ENCODE measurements at places on chromosomes 13 and 19.

GRCh38 chr13:46149272-46150133, 32.5 kb downstream of the LCP1 start:
- DNase-seq = no peak

DNA sequence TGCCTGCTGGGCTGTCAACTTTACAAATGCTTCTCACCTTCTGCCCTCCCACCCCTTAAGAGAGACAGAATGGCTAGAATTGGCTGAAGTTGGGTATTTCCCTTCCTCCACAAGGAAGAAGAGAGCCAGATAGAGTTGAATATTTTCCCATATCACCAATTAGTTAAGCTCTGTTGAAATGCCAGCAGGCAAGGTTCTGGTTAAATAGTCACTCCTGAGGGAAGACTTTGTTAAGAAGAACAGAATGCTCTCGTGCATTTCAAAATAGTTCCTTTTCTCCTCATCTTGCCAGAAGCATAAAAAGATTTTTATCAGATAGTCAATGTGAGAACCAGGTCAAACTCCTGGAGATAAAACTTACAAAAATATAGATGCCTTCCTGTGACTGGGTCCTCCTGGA, 2857.0 kb upstream of the PCDH20 start:
- no peak for DNase-seq

- no peak for DNase-seq
These were observed 27.5 kb upstream of the SIGLEC11 start for GRCh38 chr19:49988433-49988832.

DNA sequence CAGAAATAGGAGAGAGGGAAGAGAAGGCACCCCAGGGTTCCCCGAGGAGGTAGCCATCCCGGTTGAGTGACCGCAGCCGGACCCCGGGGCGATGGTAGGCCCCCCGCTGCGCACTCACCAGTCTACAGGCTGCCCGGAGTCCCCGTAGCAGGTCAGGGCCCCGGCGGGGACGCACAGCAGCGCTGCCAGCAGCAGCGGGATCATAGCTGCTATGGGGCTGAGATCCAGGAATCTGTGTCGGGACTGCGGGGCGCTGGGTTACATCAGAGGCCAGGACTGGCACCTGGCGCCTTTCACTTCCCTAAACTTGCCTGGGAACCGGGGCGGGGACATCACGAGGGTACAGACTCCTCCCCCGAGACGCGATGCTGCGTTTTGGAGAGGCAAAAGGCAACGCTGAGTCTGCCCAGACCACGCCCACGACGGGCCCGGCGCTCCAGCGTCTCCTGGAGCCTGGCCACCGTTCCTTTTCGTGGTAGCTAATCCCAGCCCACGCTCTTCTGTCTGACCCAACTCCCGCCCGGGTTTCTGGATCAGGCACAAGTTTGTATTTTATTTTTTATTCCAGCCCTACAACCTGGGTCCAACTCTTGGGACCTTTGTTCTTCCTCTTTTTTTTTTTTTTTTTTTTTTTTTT, at the start of gene DNASE2:
Gene DNASE2 (minus strand): TSS at position 278 of the 637 bp plus-strand sequence. CDS start 74 bp downstream, at position 204.
- DNase-seq = no peak

GRCh38 chr13:51684076-51684475, 99.8 kb downstream of the WDFY2 start:
- DNase-seq = no peak

DNA sequence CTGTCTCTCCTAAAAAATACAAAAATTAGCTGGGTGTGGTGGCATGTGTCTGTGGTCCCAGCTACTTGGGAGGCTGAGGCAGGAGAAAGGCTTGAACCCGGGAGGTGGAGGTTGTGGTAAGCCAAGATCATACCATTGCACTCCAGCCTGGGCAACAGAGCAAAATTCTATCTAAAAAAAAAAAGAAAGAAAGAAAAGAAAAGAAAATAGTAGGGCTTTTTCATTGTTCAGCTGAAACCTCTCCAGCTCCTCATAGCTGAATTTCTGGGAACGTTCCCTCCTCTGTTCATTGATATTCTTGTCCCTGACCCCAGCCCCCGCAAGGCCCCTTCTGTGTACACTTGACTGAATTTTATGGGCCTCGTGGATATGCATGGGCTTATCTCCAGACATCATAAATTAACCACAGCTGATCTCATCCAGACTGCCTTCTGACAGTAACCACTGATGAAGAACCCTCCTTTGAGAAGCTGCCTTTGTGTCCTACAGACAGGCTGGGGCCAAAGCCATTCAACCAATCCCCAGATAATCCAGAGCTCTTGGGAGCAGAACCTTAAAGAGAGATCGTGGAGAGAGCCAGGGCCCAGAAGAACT, at the start of gene ELSPBP1:
Gene ELSPBP1 (plus strand): TSS at position 424 of the 594 bp plus-strand sequence. CDS start 14,036 bp downstream, outside the sequence.
- no peak for DNase-seq

DNA sequence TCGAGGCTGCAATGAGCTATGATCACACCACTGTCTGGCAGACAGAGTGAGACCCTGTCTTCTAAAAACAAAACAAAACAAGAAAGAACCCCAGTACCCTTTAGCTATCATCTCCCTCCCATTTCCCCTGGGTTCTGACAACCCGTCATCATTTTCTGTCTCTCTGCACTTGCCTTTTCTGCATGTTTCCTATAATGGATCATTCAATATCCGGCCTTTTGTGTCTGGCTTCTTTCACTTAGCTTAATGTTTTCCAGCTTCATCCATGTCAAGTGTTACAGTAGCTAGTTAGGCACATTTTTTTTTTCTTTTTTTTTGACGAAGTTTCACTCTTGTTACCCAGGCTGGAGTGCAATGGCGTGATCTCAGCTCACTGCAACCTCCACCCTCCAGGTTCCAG, 16.5 kb downstream of the AP2S1 start:
- no peak for DNase-seq

DNA sequence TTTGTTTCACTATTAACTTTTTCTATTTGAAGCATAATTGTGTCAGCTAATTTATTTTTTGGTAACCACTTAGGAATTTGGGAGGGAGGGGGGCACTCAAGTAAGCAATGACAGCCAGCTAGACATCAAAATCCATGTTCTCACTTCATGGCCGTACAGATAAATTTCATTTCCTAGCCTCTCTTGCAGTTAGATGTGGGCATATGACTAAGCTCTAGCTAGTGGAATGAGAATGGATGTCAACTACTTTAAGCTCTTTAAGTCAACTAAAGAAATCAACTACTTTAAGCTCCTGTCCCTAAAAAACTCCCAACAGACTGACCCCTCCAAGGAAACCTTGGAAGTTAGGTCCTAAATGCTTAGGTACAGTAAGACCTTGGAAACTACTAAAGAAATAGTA, 92.0 kb downstream of the KCNRG start:
- no peak for DNase-seq

- no peak for DNase-seq
These were observed 235.6 kb downstream of the SHISA2 start for GRCh38 chr13:25816239-25816638.

- no peak for DNase-seq
These were observed 20.9 kb downstream of the TMED1 start for GRCh38 chr19:10815007-10815536.

DNA sequence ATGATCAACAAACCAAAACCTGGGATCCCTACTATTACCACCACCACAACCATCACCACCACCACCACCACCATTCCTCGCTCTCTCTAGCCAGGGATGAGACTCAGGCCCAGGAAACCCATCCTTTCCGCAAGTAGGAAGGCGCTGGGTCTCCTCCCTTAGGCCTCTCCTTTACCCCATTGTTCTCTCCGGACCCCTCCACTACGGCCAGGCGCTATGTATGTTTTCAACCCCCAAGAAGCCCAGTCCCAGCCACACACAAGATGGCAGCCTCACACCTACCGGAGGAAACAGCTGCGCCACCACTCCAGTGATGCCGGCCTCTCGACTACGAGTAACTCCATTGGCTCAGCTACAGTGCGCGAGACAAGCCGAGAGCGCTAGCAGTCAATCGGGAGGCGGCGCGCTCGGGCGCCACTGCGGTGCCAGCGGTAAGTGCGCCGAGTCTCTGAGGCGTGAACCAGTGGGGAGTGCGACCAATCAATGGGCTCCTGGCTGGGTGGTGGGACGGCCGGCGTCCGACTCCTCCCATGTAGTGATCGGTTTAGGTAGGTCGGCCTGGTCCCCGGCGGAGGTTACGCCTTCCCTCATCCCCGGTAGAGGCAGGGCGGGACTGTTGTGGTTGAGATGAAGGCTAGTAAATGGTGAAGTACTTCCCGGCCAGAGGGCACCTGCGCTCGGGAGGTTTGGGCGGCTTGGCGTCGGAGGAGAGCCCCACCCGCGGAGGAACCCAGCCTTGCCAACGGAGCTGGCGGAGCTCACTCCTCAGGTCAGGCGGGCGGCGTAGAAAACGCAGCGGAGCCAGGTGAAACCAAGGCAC, at the start of the genes CAB39L and SETDB2:
Gene CAB39L (minus strand): TSS at position 361 of the 820 bp plus-strand sequence. CDS start 61,154 bp downstream, outside the sequence.
Gene SETDB2 (plus strand): TSS at position 571 of the 820 bp plus-strand sequence. CDS start 7,620 bp downstream, outside the sequence.
- DNase-seq = peak; percentile 98

DNA sequence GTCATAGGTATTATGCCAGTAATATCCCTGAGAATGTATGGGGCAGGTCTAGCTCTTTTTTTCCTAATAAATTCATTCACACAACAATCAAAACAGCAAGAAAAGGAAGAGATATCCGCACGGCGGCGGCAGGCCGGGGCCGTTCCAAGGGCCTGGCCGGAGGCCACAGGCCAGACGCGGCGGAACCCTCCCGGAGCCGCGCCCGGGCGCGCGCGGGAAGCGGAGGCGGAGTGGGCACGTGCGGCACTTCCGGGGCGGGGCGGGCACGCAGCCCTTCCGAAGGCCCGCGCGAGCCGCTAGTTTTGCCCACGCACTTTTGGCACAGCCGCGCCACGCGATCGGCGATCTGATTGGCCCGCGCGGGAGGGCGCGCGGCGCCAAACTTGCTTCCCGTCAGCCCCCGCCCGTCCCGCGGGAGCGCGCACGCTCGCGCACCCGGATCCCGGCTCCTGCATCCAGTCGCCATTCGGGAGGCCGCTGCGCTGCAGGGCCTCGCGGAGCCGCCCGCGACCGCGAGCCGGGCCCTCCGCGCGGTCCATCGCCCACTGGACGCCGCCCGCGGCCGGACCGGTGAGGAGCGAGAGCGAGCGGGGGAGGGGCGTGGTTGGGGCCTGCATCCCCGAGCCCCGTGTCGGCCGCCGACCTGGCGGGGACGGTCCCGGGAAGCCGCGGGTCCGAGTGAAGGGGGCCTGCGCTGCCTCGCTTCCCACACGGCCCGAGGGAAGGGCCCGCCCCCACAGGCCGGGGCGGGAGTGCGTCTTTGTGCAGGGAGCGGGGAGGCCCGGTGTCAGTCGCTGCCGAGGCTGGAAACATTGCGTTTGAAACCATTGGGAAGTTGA, at the start of gene CHAMP1:
Gene CHAMP1 (plus strand): TSS at position 430 of the 839 bp plus-strand sequence. CDS start 9,340 bp downstream, outside the sequence.
- peak; percentile 49 for DNase-seq

GRCh38 chr19:32624410-32624809, 43.4 kb downstream of the PDCD5 start:
- DNase-seq = no peak

DNA sequence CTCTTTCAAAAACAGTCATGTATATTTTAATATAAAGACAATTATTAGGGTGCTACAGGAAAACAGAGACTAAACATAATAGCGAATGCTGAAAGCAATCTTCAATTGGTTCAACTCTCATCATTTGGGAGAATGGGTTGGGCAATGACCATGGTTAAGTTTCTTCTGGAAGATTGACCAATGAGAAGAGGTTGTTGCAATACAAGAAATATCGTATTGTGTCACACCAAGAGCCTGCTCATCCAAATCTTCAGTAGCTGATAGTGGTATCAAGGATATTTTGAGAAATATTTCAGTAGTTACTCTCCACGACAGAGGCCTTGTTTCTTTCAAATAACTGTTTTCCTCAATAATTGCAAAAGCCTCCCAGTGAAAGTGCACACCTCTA, 83.0 kb upstream of the FNDC3A start:
- DNase-seq = no peak

DNA sequence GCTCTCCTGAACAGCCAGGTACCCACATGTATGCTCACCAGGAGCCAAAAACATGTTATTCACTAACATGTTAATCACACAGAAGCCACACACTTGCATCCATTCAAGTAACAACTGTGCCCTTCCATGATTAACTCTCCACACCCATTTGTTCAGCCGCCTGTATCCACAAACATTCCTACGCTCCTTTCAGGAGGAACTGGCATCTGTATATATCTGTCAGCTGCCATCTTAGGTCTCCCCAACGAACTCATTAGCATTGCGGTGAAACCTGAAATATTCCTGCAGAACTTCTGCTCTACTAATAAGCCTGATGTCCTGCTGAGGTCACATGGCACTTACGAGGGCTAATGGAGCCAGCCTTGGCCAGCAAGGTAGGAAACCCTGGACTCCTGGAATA, 33.0 kb downstream of the OLFM2 start:
- DNase-seq = no peak

- no peak for DNase-seq
These were observed 67.8 kb upstream of the ZDHHC20 start for GRCh38 chr13:21526707-21527540.

All from cortex of kidney (tissue), 1 donor.